ENCODE measurements at places on chromosomes 3 and 15. TPM values are rescaled to one million over a fixed set of nuclear protein-coding genes. Genes with fewer than 3 reads are reported as not detected.

Gene MBNL1
- total RNA-seq: 373 TPM

- no peak for DNase-seq
These were observed 718.5 kb downstream of the ZBBX start for GRCh38 chr3:166661621-166662020.

Gene PIF1
- total RNA-seq: 0.63 TPM

GRCh38 chr3:30747771-30748281 lies 141.4 kb downstream of the TGFBR2 start:
- DNase-seq: no peak

Gene GRIP2
- total RNA-seq: 0.69 TPM

Gene CSPG4
- total RNA-seq: 29.9 TPM

Gene CD86
- 13.2 TPM for total RNA-seq

GRCh38 chr3:122299872-122300460 lies 25.1 kb upstream of the CSTA start:
- no peak for DNase-seq

GRCh38 chr3:149442851-149443544 lies 31.5 kb upstream of the TM4SF4 start:
- DNase-seq: no peak

Gene SLC2A2
- not detected for total RNA-seq

GRCh38 chr3:52237657-52238172 lies 1.2 kb downstream of the TWF2 start:
- no peak for DNase-seq
